Astrocyte (in vitro differentiated cells and primary cell): ENCODE measurements at places on chromosomes 1 and 21.

DNA sequence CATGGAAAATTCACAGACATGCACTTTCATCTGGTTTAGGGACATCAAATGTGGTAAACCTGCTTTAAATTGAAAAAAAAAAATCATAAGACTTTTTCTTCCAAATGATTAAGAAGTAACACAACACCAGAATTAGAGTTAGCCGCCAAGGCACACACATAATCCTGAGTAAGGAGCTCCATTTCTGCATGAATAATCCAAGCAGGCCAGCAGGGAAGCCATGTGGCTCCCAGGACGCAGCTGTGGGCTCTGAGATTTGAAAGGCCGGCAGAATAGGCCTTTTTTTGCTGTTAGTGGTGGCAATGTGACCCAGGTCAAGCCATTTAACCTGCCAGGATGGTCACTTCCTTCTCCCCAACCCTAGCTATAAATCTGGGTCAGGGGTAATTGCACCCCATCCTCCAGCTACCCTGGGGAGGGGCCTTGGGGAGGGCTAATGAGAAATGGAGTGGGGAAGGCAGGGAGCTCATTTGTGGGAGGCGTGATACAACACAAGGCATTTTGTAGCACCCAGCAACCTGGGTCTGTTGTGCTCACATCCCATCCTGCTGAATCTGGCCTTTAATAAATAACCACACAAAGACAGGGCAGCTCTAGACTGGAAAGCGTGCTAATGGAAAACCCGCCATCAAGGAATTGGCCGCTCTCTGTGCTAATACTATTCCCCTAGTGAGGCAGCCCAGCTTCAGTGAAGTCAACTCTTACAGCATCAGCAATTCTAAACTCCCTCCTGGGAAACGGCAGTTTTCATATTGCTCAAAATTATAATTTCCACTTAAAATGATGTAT lies 178.5 kb downstream of the RHOU start:
- no peak for DNase-seq

GRCh38 chr1:245488346-245489129 lies 333.8 kb downstream of the KIF26B start:
- no peak for DNase-seq

- no peak for DNase-seq
Measured at GRCh38 chr1:191588905-191589304, 569.4 kb upstream of the RGS18 start.

- no peak for DNase-seq
Measured at GRCh38 chr1:232754930-232755329, 50.3 kb upstream of the MAP10 start.

DNA sequence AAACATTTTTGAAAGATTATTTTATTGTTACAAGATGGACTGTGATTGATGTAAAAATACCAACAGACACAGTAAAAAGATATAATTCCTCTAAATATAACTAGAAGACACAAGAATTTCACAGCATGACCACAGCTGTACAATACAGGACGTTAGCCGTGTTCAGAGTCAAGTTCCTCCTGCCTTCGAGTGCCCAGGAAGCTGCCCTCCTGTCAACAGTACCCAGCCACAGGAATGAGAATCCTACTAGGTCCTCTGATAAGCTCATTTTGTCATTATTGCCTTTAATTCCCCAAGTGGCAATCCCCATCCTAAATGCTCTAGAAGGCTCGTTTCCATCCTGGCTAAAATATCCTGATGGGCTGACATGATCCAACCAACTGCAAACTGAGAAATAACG lies 16.4 kb upstream of the CAPN2 start:
- no peak for DNase-seq

DNA sequence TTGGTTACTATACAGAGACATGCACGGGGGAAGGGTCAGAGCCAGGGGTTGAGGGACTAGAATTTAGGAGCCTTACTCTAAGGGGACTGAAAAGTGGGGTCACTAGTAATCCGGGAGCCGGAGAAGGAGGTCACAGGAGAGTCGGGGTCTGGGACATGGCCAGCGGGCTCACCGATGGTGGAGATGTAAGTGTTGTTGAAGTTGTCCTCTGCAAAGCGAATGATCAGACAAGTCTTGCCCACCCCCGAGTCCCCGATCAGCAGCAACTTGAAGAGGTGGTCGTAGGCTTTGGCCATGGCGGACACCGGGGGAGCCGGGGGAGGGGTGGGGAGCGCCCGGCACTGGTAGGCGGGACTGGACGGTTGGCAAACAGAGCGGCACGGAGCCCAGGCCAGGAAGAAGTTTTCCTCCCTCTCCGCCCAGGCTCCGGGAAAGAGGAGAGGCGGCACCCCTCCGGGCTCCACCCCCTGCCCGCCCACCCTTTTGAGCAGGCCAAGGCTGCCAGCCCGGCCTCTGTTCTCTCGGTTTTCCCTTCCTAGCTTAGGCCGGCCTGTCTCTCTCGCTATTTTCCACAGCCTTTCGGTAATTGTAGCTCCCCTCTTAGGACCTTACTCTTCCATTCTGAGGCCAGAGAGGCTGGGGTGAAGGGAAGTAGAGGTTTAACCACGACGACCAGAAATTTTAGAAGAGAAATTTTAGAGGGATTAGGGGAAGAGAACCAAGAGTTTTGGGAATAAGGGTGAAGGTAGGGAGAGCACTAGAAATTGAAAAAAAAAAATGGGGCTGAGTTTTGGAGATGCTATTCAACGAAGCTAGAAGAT lies at the start of gene RAB13:
RAB13 (minus strand) TSS at position 399 of the 821 bp plus-strand sequence; CDS start at position 296, 103 bp downstream.
- peak; percentile 63 for DNase-seq

DNA sequence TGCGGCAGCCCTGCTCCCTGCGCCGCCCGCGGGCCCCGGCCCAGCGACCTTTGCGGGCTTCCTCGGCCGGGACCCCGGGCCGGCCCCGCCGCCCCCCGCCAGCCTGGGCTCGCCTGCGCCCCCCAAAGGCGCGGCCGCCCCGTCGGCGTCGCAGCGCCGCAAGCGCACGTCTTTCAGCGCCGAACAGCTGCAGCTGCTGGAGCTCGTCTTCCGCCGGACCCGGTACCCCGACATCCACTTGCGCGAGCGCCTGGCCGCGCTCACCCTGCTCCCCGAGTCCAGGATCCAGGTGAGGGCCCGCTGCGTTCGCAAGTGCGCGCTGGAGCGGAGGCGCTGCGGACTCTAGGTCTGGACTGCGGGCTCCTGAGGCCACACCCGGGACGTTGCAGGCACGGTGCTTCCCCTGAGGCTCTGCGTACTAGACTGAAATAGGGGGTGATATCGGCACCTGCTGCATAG lies 351 bp downstream of the MIXL1 start:
- DNase-seq, result peak; percentile 4

- DNase-seq, result no peak
Measured at GRCh38 chr1:33031506-33031905, 5.2 kb downstream of the AK2 start.

DNA sequence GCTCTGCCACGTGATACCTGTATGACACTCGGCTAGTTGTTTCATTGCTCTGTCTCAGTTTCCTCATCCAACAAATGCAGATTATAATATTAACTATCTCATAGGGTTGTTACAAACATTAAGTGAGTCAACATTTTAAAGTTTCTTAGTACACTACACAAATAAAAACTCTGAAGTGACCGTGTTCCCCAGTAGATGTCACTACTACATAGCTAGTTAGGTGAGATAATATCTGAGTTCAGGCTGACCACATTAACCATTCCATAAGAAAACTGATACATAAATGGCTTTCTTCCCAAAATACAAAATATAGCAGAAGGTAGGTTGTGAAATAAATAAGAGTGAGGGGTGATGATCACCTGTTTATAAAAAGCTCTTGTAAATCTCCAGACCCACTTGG lies 214.1 kb downstream of the NUF2 start:
- peak; percentile 6 for DNase-seq

DNA sequence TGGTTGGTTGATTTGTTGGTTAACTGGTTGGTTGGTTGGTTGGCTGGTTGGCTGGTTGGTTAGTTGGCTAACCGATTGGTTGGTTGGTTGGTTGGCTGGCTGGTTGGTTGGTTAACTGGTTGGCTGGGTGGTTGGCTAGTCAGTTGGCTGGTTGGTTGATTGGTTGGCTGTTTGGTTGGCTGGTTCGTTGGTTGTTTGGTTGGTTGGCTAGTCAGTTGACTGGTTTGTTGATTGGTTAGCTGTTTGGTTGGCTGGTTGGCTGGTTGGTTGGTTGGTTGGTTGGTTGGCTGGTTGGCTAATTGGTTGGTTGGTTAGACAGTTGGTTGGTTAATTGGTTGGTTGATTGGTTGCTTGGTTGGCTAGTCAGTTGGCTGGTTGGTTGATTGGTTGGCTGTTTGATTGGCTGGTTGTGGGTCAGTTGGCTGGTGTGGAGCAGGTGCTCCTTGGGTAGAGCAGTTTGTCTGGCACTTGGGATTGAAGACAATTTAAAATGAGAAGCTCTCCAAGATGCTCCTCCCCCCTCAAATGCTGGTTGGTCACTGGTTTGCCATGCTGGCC lies 6.9 kb downstream of the RSPH1 start:
- DNase-seq, result no peak

GRCh38 chr21:15487196-15487550 lies 242.6 kb upstream of the USP25 start:
- no peak for DNase-seq
